ENCODE measurements at places on chromosomes 1 and 21.
A peak's percentile ranks its signal among the peaks of the same experiment; 100 is the strongest.

DNA sequence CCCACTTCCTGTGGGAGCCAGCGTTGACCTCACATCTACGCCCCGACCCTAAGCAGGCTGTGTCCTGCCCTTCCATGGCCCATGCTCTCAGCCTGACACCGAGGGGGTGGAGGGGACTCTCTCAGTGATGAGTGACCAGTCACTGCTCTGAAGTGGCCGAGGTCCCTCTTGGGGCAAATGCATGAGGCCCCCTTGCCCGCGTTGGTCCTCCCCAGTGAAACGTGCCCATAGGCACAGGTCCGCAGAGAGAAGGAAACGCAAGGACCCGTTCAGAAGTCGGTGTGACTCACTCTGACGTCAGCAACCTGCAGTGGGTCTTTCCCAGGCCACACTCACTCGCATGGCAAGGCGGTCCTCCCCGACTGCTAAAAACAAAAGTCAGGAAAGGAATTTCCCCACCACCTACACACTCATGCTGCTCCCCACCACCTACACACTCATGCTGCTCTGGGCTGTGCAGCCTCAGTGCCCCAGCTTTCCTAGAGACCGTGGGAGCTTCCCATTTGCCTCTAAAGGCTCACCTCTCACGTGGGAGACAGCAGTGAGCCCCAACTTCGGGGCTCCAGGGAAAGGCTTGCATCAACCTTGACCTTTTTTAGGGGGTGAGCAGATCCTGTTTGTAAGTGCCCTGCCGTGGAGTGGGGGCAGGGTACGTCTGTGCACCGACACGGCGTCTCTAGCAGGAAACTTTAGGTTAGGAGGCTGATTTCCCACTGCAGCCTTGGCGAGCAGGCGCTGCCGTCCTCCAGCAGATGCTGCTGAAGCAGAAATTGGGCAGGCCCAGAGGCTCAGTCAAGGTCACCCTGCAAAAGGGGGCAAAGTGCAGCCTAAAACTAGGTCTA lies 11.4 kb downstream of the UBASH3A start:
- no peak for DNase-seq

- no peak for DNase-seq
These were observed 446.8 kb downstream of the USP25 start for GRCh38 chr21:16176570-16176969.

DNA sequence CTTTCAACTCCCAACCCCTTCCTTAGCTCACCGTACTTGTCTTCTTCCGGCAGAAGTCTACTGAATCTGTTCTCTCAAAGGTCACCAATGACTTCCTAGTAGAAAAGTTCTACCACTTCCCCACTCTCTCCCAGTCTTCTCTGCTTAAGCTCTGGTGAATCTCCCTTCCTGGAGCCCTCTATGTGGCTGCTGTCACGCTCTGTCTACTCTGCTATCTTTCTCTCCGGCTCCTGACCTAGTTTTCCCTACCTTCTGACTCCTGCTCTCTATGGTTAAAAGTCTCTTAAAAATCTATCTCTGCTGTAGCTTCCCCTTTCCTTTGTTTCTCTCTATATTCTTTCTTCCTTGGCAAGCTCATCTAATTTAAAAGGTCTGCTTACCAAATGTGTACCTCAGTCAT lies 350.1 kb upstream of the GREM2 start:
- DNase-seq, result peak; percentile 50

DNA sequence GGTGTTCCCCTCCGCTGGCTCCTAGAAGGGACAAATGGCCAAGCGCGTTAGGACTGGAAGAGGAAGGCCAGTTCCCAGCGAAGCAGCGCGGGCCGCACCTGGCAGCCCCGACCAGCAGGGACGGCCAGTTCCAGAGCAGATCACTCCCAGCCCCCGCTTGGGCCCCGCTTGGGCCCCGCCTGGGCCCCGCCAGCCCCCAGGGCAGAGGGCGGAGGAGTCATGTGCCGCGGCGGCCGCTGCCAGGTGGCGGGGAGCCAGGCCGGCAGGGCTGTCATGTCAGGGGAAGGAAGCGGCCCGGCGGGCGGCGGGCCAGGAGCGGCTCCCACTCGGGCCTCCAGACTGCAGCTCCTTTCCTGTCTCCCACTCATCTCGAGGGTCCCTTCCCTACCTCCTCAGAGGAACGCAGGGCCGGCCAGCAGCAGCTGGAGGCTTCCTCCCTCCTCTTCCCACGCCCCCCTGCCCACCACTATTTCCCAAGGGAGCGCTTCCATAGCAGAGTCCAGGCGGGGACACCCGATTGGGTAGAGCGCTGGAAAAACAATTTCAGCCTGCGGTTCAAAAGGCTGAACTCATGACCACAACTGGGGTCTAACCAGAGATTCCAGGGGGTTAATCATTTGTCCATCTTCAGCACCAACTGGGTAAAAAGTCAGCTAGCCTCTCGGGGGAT lies 16.5 kb downstream of the ZNF697 start:
- DNase-seq, result peak; percentile 77

Measured in cerebellum (tissue), 4 donors.